ENCODE measurements at places on chromosomes 4 and X. TPM values are rescaled to one million over a fixed set of nuclear protein-coding genes. Genes with fewer than 3 reads are reported as not detected.

GRCh38 chr4:139884438-139884837, 218.8 kb downstream of the MGST2 start:
- no peaks in the 10 kb centered on the region for H3K27me3 ChIP-seq
- H3K4me1 ChIP-seq: peaks cover 26% of the 10 kb centered on the region
- H3K4me3 ChIP-seq: no peak overlapping the region
- H3K36me3 ChIP-seq: peaks cover 3% of the 10 kb centered on the region
- H3K27ac ChIP-seq: no peak overlapping the region

GRCh38 chr4:152666946-152667345, 12.9 kb downstream of the TMEM154 start:
- H3K36me3 ChIP-seq: no peaks in the 10 kb centered on the region
- no peak for DNase-seq
- H3K4me3 ChIP-seq: no peak overlapping the region
- no peaks in the 10 kb centered on the region for H3K4me1 ChIP-seq
- no peak overlapping the region for H3K27ac ChIP-seq

GRCh38 chr4:165971446-165971845, 98.4 kb downstream of the TLL1 start:
- H3K27me3 ChIP-seq: no peaks in the 10 kb centered on the region
- peaks cover 12% of the 10 kb centered on the region for H3K4me1 ChIP-seq
- DNase-seq: no peak

- H3K4me1 ChIP-seq: no peaks in the 10 kb centered on the region
- H3K36me3 ChIP-seq: peaks cover 5% of the 10 kb centered on the region
- no peaks in the 10 kb centered on the region for H3K27me3 ChIP-seq
- H3K27ac ChIP-seq: no peak overlapping the region
- H3K4me3 ChIP-seq: no peak overlapping the region
Measured at GRCh38 chrX:115889121-115889890, 281.2 kb upstream of the AGTR2 start.

DNA sequence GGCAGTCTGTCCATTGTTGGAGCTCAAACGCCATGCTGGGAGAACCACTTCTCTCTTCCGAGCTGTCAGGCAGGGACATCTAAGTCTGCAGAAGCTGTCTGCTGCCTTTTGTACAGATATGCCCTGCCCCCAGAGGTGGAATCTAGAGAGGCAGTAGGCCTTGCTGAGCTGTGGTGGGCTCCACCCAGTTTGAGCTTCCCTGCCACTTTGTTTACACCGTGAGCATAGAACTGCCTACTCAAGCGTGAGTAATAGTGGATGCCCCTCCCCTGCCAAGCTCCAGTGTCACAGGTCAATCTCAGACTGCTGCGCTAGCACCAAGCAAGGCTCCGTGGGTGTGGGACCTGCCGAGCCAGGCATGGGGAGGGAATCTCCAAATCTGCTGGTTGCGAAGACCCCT, 145.7 kb downstream of the VSIG4 start:
- H3K27ac ChIP-seq: no peak overlapping the region
- no peaks in the 10 kb centered on the region for H3K27me3 ChIP-seq
- H3K4me3 ChIP-seq: no peak overlapping the region
- no peaks in the 10 kb centered on the region for H3K36me3 ChIP-seq
- no peak for DNase-seq

DNA sequence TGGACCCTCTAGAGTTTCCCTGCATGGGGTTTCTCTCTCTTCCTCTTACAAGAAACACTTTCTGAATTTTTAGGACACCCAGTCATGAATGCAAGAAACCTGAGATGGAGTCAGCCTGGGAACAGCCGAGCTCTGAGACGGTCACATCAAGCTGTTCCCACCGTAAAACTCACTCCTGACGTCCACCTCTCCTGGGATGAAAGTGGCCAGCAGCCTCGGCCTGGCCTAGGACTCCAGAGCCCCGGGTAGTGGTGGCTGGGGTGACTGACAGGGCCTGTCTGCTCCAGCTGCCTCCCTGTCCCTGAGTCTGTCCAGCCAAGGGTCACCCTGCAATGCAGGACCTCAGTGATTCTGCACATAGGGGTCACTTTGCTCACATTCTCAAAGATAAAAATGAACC, 217.8 kb downstream of the SHOX start:
- peaks cover 4% of the 10 kb centered on the region for H3K27me3 ChIP-seq
- H3K36me3 ChIP-seq: no peaks in the 10 kb centered on the region
- peaks cover 16% of the 10 kb centered on the region for H3K4me1 ChIP-seq
- no peak for DNase-seq
- H3K27ac ChIP-seq: peak overlapping the region; percentile 12

DNA sequence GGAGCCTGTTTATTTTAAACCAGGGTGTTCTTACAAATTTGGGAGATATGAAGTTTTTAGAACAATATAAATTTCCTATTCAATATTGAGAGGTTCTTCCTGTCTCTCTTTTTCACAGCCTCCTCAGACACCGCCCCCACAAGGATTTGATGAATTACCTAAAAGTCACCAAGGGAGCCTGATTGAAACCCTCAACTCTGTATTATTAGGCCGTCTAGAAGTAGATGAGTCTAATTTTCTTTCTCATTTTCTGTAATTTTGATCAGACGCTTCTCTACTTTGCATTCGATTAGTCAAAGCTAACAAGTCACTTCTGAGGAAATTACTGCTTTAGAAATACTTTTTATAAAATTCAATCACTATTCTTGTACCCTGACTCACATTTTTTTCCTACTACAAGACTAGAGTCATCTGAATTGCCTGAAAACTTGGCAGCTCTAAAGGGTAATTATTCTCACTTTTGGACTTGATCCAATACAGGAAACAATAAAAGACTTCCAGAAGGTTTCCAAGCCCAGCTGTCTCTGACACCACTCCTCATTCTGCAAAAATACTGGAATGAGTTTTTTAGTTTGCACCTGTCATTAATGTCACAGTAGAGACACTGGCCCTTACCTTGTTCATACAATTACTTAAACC, 111.2 kb downstream of the ELOVL6 start:
- H3K27ac ChIP-seq: peak overlapping the region; percentile 14
- H3K27me3 ChIP-seq: no peaks in the 10 kb centered on the region
- no peaks in the 10 kb centered on the region for H3K36me3 ChIP-seq
- DNase-seq: no peak
- no peak overlapping the region for H3K4me3 ChIP-seq

DNA sequence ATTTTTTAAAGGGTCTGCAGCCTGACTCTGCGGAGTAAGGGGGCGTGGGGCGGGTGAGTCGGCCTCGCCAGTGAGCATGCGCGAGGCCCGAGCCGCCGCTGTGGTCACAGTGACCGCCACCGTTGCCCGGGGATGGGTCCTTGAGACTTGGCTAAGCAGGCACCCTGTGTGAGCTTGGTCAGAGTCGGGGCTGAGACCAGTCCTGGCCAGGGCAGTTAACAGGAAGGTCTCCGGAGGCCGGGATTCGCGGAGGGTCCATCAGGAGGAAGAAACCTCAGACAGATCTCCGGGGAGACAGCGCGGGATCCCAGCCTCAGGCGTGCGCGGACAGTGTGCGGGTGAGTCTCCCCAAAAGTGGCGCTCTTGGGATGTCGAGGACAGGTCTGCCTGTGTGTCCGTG, 1384.4 kb upstream of the PCDH10 start:
- no peaks in the 10 kb centered on the region for H3K4me1 ChIP-seq
- H3K27me3 ChIP-seq: no peaks in the 10 kb centered on the region
- DNase-seq: peak; percentile 86
- H3K36me3 ChIP-seq: no peaks in the 10 kb centered on the region
- H3K4me3 ChIP-seq: no peak overlapping the region

- H3K4me1 ChIP-seq: peaks cover 11% of the 10 kb centered on the region
- peaks cover 6% of the 10 kb centered on the region for H3K36me3 ChIP-seq
- no peak overlapping the region for H3K27ac ChIP-seq
- no peaks in the 10 kb centered on the region for H3K27me3 ChIP-seq
- no peak overlapping the region for H3K4me3 ChIP-seq
Measured at GRCh38 chr4:85548116-85548515, 73.2 kb downstream of the ARHGAP24 start.

- H3K4me3 ChIP-seq: no peak overlapping the region
- peaks cover 45% of the 10 kb centered on the region for H3K4me1 ChIP-seq
- peaks cover 2% of the 10 kb centered on the region for H3K36me3 ChIP-seq
- H3K27ac ChIP-seq: no peak overlapping the region
- DNase-seq: no peak
- no peaks in the 10 kb centered on the region for H3K27me3 ChIP-seq
Measured at GRCh38 chrX:154381271-154381670, 2.2 kb downstream of the EMD start.

The TBC1D9 gene
- 46.5 TPM for total RNA-seq

The DRP2 gene
- total RNA-seq: 0.23 TPM

The AKAP14 gene
- total RNA-seq: not detected

The GATA1 gene
- not detected for total RNA-seq

The MED28 gene
- total RNA-seq: 29.8 TPM

The BTC gene
- 0.41 TPM for total RNA-seq

Measured in chondrocyte (in vitro differentiated cells).